SW480 (cell line): ENCODE measurements at places on chromosomes 3 and 15.

DNA sequence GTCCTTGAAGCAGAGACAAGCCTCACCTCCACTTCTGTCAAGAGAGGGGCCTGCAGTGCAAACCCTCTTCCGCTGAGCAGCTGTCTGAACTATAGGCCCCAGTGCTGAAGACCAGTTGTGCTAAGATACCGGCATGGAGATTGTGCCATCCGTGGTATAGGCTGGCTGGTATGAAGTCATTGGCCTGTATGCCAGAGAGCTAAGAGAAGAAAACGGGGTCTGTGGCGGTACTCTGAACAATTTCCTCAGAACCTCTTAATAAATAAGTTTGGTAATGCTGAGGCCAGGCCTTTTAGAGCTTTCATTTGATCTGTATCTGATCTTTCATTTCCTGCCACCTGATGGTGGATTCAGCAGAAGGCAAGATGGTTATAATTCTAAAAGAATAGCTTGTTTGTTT lies 123.0 kb downstream of the LRIG1 start:
- DNase-seq, result no peak

DNA sequence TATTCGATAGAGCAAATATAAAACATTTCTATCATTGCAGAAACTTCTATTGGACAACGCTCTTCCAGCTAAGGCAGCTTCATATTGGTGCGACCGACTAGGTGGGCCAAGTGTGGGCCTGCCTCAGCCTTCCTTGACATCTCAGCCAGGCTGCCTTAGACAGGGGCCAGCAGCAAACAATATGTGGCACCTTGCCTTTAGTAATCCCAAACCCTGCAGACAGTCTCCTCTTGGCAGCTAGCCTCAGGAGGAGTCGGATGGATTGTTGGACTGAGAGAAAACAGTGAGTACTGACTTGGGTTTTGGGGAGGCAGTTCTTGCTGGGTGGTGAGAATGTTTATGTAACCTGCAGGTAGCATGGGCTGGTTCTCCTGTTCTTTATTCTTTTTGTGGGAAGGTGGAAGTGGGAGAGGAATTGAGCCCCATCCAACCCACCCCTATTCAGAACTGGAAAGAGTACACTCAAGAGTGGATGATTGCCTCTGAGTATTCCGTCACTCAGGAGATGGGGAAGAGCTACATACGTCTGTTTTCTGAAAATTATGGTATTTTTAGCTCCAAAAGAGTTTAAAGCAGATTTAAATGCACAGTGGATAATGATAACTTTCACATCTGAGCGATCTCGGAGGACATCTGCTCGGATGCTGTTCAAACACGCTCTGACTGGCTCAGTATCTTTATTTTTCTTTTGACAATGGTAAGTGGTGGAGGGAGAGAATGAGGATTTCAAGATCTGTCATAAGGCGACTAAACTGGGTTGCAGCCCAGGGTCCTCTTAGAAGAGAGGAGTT lies 47.2 kb downstream of the GPD1L start:
- DNase-seq, result no peak

- no peak for DNase-seq
These were observed 348.8 kb upstream of the ZNF717 start for GRCh38 chr3:76134166-76134565.

- no peak for DNase-seq
These were observed 134.3 kb downstream of the POLQ start for GRCh38 chr3:121411523-121411922.

DNA sequence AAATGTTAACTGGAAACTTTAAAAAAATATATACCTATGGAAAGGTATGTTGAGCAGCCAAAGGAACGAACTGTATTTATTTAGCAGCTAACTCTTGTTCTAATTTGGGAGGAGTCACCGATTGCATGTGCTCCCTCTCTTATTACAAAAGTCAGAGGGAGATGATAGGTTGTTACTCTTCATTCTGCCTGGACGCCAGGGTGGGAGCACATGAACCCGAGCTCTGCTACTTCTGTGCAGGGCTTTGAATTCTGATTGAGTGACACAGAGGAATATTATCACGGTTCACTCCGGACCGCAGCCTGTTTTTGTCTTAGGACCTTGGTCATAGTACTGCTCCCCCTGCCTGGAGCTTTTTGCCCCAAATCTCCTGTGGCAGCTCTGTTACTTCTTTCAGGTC lies 36.9 kb upstream of the LRIG1 start:
- no peak for DNase-seq

GRCh38 chr3:192422997-192423342 lies 304.4 kb downstream of the FGF12 start:
- DNase-seq, result peak; percentile 6

DNA sequence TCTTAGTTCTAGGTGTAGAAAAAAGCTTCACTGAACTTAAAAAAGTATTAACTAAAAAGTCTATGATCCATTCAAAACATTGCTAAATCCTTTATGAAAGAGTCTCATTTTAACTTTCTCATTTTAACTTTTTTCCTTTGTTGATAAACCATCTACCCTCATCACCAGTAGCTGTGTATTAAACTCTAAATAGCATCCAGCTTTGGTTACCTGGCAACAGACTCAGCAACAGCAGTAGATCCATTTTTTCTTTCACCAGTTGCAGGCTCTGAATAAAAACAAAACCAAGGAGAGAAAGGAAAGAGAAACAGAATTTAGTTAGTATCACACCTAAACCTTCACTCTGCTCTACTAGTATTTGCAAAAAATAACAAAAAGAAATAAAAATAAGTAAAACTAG lies 51.6 kb downstream of the TP53BP1 start:
- DNase-seq, result no peak

DNA sequence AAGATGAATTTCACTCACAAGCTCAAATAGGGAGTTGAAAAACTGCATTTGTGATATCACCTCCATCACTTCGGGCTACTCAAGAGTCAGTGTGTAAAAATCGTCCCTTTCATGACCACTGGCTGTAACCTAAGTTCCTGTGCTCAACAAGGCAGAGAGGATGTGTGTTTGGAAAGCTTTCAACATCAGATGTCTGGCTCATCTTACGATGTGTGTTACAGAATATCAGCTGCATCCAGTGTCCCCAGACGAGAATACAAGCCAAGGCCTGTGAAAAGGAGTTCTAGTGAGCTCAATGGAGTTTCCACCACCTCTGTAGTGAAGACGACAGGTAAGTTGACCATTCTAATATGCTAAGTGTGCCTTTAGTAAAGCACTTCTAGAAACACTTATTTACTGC lies 65.5 kb upstream of the ADAMTSL3 start:
- DNase-seq, result no peak

- peak; percentile 85 for DNase-seq
These were observed 31.1 kb upstream of the SMAD6 start for GRCh38 chr15:66670762-66671580.

- DNase-seq, result no peak
These were observed 24.4 kb downstream of the MAP1A start for GRCh38 chr15:43541785-43542184.

DNA sequence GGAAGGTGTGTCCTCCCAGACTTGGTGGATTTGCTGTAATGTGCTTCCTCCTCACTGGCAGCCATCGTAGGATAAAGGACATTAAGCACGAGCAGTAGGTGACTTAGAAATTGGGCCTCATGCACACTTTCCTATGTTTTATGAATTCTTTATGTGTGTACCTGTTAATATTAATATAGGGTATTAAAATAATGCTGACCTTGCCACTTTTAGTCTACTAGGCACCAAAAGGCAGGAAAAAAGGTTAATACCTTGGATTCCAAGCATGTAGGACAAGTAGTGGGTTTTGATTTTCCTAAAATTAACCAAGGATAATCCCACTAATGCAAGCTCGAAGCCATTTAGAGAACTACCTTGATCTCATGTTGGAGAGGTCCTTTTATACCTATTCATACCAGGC lies 55.9 kb downstream of the ADAMTSL3 start:
- no peak for DNase-seq

DNA sequence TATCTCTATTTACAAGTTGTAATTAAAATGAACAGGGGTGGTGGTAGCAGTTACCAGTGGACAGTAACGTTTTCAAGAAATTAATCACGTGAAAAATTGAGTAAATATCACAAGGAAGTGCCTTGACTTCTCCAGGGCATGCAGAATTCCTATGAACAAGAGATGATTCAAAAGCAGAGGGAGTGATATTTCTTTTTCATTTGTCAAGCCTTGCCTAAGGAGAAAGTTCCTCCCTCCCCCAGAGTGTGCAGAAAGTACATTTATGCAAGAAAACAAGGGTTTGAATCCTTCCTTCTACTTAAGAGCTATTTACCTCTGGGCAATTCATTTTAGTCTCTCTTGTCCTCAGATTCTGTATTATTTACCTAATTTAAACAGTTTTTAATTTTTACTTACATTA lies 53.3 kb upstream of the ZNF385D start:
- DNase-seq, result no peak
